ENCODE measurements at places on chromosomes 11 and 22. TPM values are rescaled to one million over a fixed set of nuclear protein-coding genes. Genes with fewer than 3 reads are reported as not detected.
A peak's percentile ranks its signal among the peaks of the same experiment; 100 is the strongest.

DNA sequence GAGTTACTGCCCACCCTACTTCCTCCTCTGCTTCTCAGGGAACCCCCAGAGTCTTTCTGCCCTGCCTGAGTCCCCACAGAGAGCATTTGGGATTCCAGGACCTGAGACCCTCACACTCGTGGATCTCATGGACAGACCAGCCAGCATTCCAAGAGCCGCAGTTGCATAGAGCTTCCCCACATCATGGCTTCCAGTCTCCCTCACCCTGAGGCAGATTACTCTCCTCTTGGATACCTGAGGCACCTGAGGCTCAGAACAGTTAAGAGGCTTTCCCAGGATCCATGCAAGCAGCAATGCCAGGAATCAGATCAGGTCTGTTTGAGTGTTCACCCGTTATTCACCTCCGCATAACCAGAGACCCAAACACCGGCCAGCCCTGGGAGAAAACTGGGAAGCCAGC, 102.2 kb downstream of the TRIM29 start:
- DNase-seq = no peak
- no peaks in the 10 kb centered on the region for H3K36me3 ChIP-seq
- no peak overlapping the region for H3K27ac ChIP-seq
- no peaks in the 10 kb centered on the region for H3K4me1 ChIP-seq
- H3K27me3 ChIP-seq = peaks cover 90% of the 10 kb centered on the region

- peaks cover 53% of the 10 kb centered on the region for H3K4me1 ChIP-seq
- H3K27me3 ChIP-seq = no peaks in the 10 kb centered on the region
- DNase-seq = peak; percentile 98
- H3K4me3 ChIP-seq = no peak overlapping the region
- peak overlapping the region; percentile 59 for H3K27ac ChIP-seq
Observed at GRCh38 chr11:126113515-126113957, 50.9 kb upstream of the CDON start.

CNIH2 gene
- 5.2 TPM for total RNA-seq

GRCh38 chr11:4932751-4933150, 8.6 kb upstream of the OR51G1 start:
- no peak overlapping the region for H3K4me3 ChIP-seq
- no peaks in the 10 kb centered on the region for H3K4me1 ChIP-seq
- DNase-seq = no peak

MADD gene
- 23.1 TPM for total RNA-seq

GAS2L1 gene
- total RNA-seq = 58.4 TPM

OR52H1 gene
- total RNA-seq = not detected

CDC45 gene
- 77.1 TPM for total RNA-seq

GRCh38 chr11:47987310-47987709, 7.0 kb downstream of the PTPRJ start:
- no peak overlapping the region for H3K4me3 ChIP-seq
- no peak overlapping the region for H3K27ac ChIP-seq
- no peaks in the 10 kb centered on the region for H3K27me3 ChIP-seq
- H3K4me1 ChIP-seq = peaks cover 48% of the 10 kb centered on the region
- no peak for DNase-seq

USP2 gene
- 1.8 TPM for total RNA-seq

- H3K36me3 ChIP-seq = no peaks in the 10 kb centered on the region
- no peaks in the 10 kb centered on the region for H3K27me3 ChIP-seq
- no peak overlapping the region for H3K27ac ChIP-seq
- H3K4me3 ChIP-seq = no peak overlapping the region
Observed at GRCh38 chr22:48892578-48893287, 934.9 kb downstream of the BRD1 start.

DNA sequence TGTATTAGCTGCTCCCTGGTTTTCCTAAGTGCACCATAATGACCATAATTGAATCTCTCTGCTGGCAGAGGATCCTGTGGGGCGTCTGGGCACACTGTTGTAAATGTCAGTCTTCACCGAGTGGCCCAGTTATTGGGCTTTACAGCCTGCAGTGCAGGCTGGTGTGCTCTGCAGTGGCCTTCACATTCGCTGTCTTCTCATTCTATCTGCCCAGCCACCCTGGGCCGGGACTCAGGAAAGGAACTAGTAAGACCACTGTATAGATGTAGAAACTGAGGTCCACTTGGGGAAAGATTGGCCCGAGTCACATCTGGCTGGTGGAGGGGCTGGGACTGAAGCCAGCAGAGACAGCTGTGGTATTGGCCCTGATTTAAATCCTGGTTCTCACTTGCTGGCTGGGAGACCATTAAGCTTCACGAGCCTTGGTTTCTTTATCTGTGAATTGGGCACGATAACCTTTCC, 49.3 kb downstream of the TSPAN18 start:
- no peaks in the 10 kb centered on the region for H3K36me3 ChIP-seq
- H3K27ac ChIP-seq = no peak overlapping the region
- H3K4me3 ChIP-seq = no peak overlapping the region
- DNase-seq = no peak
- no peaks in the 10 kb centered on the region for H3K4me1 ChIP-seq

GRCh38 chr22:39176714-39177455, 24.4 kb upstream of the CBX7 start:
- H3K27me3 ChIP-seq = no peaks in the 10 kb centered on the region
- no peak overlapping the region for H3K4me3 ChIP-seq
- H3K36me3 ChIP-seq = no peaks in the 10 kb centered on the region
- H3K4me1 ChIP-seq = peaks cover 56% of the 10 kb centered on the region
- no peak for DNase-seq

DNA sequence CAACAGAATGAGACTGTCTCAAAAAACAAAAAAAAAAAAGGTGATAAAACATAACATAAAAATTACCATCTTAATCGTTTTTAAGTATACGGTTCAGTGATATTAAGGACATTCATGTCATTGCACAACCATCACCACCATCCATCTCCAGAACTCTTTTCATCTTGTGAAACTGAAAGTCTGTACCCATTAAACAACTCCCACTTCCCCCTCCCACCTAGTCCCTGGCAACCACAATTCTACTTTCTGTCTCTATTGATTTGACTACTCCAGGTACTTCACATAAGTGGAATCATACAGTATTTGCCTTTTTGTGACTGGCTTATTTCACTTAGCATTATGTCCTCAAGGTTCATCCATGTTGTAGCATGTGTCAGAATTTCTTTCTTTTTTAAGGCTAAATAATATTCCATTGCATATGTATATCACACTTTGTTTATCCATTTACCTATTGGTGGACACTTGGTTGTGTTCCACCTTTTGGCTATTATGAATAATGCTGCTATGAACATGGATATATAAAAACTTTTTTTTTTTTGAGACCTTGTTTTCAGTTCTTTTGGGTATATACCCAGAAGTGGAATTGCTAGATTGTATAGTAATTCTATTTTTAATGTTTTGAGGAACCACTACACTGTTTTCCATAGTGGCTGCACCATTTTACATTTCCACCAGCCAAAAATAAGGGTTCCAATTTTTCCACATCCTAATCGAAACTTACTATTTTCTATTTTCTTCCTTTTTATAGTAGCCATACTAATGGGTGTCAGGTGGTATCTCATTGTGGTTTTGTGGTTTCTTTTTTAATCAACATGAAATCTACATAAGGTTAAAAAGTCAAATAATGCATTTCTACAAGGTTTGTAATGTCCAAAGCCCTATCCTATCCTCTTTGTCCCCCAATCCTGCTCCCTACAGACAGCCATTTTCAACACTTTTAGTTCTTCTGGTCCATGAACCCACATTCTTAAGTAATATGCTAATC, 23.4 kb upstream of the PIK3C2A start:
- H3K27ac ChIP-seq = no peak overlapping the region
- H3K4me3 ChIP-seq = no peak overlapping the region
- H3K27me3 ChIP-seq = no peaks in the 10 kb centered on the region
- no peaks in the 10 kb centered on the region for H3K36me3 ChIP-seq
- no peaks in the 10 kb centered on the region for H3K4me1 ChIP-seq

DNA sequence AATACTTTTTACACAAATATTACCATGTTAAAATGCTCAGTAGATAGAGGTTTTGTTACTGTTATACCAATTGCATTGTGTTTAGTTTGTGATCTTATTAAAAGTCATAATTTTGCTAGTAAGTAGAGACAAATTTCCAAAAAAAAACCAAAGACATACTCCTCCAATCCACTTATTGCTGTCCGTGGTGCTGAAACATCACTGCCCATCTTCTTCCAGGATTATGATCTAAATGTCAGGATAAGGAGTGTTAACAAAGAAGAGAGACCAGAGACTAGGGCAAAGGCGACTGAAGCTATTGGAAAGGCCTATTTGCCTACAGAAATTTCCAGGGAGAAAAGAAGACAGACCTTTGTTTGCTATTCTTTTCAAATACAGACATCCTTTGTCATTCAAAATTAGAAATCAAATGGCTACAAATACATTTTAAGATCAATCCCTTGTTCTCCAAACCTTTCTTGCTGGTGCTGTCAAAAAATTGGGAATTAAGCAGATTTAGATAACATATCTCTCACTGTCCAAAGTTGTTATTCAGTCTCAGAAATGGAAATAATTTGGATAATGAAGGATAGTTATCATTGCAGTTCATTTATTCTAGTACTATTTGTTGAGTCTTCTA, 199.7 kb downstream of the C11orf91 start:
- no peaks in the 10 kb centered on the region for H3K27me3 ChIP-seq
- no peaks in the 10 kb centered on the region for H3K36me3 ChIP-seq
- H3K27ac ChIP-seq = no peak overlapping the region
- peak; percentile 52 for DNase-seq
- no peaks in the 10 kb centered on the region for H3K4me1 ChIP-seq

- no peak overlapping the region for H3K4me3 ChIP-seq
- no peaks in the 10 kb centered on the region for H3K27me3 ChIP-seq
- DNase-seq = no peak
- no peaks in the 10 kb centered on the region for H3K4me1 ChIP-seq
- H3K27ac ChIP-seq = no peak overlapping the region
Observed at GRCh38 chr11:74909812-74910211, 39.1 kb downstream of the XRRA1 start.

- no peak overlapping the region for H3K4me3 ChIP-seq
- no peaks in the 10 kb centered on the region for H3K27me3 ChIP-seq
- H3K27ac ChIP-seq = no peak overlapping the region
- no peaks in the 10 kb centered on the region for H3K36me3 ChIP-seq
Observed at GRCh38 chr11:126182787-126183445, 28.5 kb downstream of the RPUSD4 start.

ACRV1 gene
- total RNA-seq = not detected

KCNQ1OT1 gene
- total RNA-seq = 1.5 TPM

GRCh38 chr22:48404801-48405447, 1422.7 kb downstream of the BRD1 start:
- H3K4me1 ChIP-seq = no peaks in the 10 kb centered on the region
- H3K27ac ChIP-seq = no peak overlapping the region
- H3K4me3 ChIP-seq = no peak overlapping the region
- no peaks in the 10 kb centered on the region for H3K27me3 ChIP-seq
- H3K36me3 ChIP-seq = no peaks in the 10 kb centered on the region

DNA sequence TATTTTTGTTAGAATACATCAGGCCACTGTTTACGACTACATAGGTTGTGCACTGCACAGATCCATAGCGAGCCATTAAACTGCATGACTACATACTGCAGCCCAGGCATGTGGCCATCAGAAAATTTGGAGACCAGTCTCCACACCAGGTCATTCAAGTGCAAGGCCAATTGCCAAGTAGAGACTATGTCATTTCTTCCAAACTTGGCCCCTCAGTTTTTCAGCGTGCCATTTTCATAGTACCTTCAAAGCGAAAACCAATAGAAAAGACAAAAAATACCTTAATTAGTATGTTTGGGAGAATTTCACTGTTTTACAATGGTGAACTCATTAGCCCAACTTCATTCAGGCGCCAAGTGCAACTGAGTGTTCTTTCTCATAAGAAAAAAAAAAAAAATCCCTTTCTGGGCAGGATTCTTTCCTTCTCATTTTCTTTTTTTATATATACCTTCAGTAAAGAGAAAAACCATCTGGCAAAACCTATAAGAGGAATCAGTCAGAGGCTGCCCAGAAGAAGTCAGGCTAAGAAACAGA, 30.4 kb downstream of the PAMR1 start:
- no peak overlapping the region for H3K27ac ChIP-seq
- no peaks in the 10 kb centered on the region for H3K27me3 ChIP-seq
- H3K4me1 ChIP-seq = peaks cover 7% of the 10 kb centered on the region
- H3K4me3 ChIP-seq = no peak overlapping the region
- DNase-seq = no peak
- H3K36me3 ChIP-seq = no peaks in the 10 kb centered on the region

C22orf15 gene
- not detected for total RNA-seq

DNA sequence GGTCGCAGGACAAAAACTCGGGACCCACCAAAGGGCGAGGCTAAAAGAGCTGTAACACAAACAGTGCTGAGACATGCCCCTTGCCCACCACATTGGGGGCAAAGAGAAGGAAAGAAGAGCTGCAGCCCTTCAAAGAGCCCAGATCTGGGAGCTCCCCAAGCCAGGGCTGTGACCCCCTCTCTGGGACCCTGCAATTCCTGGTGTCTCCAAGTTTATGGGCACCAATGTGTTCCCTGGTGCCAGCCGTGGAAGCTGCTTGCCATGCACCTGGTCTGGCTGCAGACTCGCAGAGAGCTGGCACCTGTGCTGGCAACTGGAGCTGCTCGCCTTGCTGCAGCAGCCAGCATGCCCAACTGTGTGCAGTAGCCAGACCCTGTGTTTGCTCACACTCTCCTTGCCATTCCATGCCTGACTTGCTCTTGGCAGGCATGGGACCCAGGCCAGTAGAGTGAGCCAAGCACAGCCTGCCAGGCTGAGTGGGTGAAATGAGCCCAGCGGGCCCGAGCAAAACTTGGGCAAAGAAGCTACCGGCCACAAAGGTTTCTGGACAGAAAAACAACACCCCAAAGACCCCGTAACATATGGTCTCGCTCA, 16.0 kb downstream of the RRP8 start:
- no peak for DNase-seq
- no peak overlapping the region for H3K27ac ChIP-seq
- H3K27me3 ChIP-seq = no peaks in the 10 kb centered on the region
- H3K4me3 ChIP-seq = no peak overlapping the region
- no peaks in the 10 kb centered on the region for H3K4me1 ChIP-seq

DNA sequence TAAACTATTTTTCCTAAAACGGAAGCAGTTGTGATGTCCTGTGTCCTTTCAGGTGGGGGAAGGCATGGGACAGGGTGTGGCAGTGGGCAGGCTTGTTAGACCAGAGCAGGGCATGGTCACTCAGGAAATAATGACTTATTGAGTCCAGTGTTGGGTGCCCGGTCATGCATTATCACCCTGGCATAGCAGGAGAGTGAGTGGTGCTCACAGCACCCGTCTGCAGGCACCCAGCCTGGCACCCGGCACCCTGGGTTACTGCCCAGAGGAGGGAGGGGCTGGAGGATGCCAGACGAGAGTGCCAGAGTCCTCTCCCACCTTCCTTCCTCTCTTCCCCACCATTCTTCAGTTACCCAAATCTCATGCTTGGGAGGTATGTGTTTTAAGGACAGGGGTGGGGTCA, 59.1 kb downstream of the ST3GAL4 start:
- H3K4me1 ChIP-seq = peaks cover 6% of the 10 kb centered on the region
- no peak overlapping the region for H3K4me3 ChIP-seq
- peak overlapping the region; percentile 26 for H3K27ac ChIP-seq
- peaks cover 40% of the 10 kb centered on the region for H3K36me3 ChIP-seq
- DNase-seq = peak; percentile 35

CHCHD10 gene
- total RNA-seq = 98.1 TPM

- no peaks in the 10 kb centered on the region for H3K27me3 ChIP-seq
- no peak for DNase-seq
- H3K4me1 ChIP-seq = 0 out of 2 replicates have a peak, but pooled peaks cover 5% of the 10 kb centered on the region
- no peak overlapping the region for H3K27ac ChIP-seq
Observed at GRCh38 chr22:41481925-41482318, 13.0 kb downstream of the ACO2 start.

- no peak overlapping the region for H3K27ac ChIP-seq
- no peaks in the 10 kb centered on the region for H3K4me1 ChIP-seq
- no peak for DNase-seq
- H3K4me3 ChIP-seq = no peak overlapping the region
- H3K27me3 ChIP-seq = no peaks in the 10 kb centered on the region
Observed at GRCh38 chr22:35997438-35997837, 31.2 kb downstream of the RBFOX2 start.
